ENCODE measurements at places on chromosomes 2 and 18.

GRCh38 chr2:233058717-233059546 lies 1.2 kb upstream of the INPP5D start:
- no peak for DNase-seq

GRCh38 chr2:101303688-101304087 lies 4.8 kb downstream of the RNF149 start:
- DNase-seq: no peak

GRCh38 chr18:30328839-30329238 lies 713.7 kb downstream of the DSC3 start:
- peak; percentile 70 for DNase-seq

GRCh38 chr2:196836440-196836839 lies 27.3 kb upstream of the C2orf66 start:
- no peak for DNase-seq

Data from HT1080 (cell line).